ENCODE measurements at places on chromosomes 5 and 9.

DNA sequence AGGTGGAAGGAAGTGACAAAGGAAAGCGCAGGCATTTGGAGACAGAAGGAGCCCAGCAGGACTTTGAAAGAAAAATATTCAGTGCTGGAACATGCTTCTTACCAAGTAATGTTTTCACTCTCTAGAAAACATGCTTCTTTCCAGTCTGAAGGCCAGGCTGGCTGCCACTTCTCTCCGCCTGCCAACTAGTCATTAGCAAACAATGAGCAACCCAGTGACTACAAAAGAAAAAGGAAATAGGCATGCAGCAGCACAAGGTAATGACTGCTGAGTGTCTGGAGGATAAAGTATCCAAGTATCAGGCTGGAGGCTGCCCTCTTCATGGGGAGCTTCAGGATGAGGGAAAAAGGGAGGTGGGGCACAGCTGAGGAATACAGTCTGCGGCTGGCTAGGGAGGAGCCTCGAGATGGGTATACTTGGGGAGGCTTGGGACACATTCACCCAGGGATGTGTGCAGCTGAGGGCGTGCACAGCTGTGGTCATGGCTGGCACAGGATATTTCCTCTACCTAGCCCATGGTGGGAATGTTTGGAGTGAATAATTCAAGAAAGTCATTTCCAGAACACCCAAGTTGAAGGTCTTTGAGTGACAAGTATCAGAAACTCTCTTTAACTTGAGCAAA is 161.5 kb upstream of the KIF2A start:
- no peak for DNase-seq

GRCh38 chr9:105359892-105360291 is 87.9 kb upstream of the FSD1L start:
- no peak for DNase-seq

DNA sequence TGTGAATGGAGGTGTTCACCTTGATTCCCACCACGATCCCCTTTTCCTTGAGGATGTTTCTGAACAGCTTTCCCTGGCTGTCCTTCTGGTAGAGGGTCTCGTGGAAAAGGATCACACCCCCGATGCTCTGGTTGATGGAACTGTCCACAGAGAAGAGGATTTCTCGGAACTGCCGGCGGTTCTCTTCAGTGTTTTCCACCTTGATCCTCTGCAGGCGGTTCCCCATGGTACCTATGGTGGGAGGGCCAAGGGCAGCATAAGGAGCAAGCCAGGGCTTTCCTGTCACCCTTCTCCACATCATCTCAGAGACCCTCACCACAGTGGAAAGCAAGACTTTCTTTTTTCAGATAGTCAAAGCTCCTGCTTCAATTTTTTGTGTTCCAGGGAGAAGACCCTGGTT is 5.8 kb downstream of the ALDOB start:
- DNase-seq, result no peak

DNA sequence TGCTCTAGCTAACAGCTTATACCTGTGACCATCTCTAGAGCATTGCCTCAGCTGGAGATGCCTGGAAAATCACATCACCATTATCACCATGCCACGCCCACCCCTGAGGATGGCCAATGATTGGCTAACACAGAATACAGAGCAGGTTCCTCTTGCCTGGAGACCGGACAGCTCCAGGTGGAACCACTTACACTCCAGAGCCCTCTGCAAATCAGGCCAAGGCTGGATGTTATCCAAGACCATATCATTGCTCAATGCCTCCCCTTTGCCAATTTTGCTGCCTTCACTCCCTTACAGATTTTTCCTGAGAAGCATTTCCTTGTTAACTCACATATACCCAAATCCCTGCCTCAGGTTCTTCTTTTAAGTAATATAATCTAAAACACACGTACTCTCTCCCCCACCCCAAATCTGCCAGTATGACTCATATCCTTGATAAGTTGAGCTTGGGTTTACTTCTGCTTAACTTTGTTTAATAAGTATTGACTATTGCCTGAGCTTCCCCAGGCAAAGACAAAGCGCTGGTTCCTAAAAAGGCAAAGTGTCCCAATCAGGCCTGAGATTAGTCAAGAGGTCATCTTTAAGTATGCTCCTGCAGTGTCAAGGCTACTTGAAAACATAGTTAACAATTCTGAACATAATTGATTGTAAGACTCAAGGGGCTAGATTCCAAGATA is 309.6 kb downstream of the EPB41L4A start:
- no peak for DNase-seq

DNA sequence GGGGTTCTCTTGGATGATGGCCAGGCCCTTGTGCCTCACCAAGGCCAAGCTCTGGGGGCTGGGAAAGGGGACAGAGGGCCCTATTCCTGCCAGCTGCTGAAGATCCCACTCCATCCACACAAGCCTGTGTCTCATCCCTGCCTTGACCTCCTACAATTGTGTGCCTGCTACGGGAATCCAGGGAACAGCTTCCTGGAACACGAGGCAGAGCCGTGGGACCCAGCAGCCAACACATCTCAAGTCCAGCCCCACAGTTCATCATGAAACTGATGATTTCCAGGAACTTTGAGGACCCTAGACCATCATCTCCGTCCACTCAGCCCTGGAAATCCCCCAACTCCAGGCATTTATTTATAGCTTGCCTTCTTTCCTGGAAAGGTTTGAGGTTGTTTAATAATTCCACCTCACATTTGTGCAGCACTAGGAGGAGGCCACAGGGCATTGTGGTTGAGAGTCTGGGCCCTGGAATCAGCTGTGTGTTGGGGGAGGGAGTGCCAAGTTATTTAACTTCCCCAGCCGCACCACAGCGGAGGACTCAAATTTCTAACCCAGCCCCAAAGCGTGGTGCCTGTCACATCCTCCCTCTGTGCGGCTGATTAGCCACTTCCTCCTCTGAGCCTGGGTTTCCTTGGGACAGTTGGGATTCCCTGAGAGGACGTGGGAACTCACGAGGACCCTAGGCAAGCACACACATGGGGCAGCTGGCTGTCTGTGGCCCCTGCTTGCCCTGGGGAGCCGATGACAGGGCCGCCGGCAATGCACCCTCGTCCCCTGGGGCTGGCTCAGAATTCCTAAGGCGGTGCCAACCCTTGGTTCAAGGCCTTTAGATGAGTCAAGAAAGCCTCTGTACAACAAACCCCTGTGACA is 58.2 kb upstream of the GGTA1 start:
- DNase-seq, result no peak

DNA sequence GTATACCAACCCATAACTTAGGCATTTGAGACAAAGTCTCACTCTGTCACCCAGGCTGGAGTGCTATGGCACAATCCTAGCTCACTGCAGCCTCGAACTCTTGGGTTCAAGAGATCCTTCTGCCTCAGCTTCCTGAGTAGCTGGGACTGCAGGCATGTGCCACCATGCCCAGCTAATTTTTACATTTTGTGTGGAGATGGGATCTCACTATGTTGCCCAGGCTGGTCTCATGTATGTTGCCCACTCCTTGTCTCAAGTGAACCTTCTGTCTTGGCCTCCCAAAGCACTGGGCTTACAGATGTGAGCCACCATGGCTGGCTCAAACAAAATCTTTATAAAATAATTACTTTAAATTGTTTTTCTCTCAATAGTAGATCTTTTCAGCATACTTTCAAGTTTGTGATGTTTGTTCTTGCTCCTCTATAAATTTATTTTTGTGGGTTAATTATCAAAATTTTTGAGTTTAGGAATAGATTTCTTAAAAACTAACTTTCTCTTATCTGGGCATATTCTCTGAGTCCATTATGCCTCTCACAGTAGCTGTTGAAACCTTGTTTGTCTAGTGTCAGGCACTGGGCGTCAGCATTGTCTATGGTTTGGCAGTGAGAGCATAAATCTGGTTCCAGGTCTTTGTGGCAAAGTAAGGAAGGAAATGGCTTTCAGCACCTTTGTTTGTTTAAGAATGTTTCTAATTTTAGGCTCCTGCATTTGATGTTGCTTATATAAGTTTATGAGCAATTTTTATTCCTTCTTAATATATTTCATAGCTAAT is 38.7 kb downstream of the NLN start:
- DNase-seq, result peak; percentile 79

Data from CD4-positive, alpha-beta T cell treated with Interleukin-17A for 1 hour (primary cell).